ENCODE measurements at places on chromosomes 13 and 19.
A peak's percentile ranks its signal among the peaks of the same experiment; 100 is the strongest.

- DNase-seq, result no peak
Observed at GRCh38 chr19:42284591-42285341, 15.7 kb downstream of the CIC start.

DNA sequence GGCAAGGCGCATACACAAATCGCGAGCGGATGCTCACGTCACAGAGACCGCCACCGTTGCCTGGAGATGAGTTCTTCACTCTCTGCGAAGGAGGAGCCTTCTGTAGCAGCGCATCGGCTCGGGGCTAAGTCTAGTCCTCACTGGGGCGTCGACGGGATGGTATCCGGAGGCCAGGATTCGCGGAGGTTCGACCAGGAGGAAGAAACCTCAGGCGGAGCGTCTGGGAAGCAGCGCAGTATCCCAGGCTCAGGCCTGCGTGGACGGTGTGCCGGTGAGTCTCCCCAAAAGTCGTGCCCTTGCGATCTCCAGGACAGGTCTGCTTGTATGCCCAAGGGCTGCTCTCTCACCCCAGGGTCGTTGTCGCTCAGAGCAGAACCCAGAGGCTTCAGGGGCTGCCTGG, 40.4 kb downstream of the ZNF146 start:
- peak; percentile 7 for DNase-seq

- DNase-seq, result peak; percentile 59
Observed at GRCh38 chr19:15869109-15869555, 28.7 kb downstream of the CYP4F2 start.

GRCh38 chr19:58037927-58038687, 4.3 kb downstream of the ZSCAN1 start:
- DNase-seq, result no peak

DNA sequence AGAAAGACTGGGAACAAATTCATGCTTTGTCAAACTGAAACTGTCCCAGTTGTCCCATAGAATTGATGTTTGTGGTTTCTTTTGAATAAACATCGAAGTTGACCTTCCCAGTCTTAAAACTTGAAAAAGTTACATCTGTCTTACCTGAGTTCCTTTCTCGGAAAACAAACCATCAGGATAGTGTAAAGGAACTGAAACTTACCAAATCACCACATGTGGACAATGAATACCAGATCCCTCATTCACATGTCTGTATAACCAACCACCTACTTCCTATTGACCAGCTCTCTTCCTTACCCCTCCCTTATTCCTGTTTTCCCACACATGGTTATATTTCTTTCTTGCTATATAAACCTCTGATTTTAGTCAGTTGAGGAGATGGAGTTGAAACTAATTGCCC, 791.7 kb upstream of the PCDH20 start:
- DNase-seq, result peak; percentile 44

GRCh38 chr13:102854675-102855074, 8.8 kb downstream of the ERCC5 start:
- no peak for DNase-seq

- DNase-seq, result no peak
Observed at GRCh38 chr13:55816976-55817601, 1323.6 kb upstream of the PRR20A start.

DNA sequence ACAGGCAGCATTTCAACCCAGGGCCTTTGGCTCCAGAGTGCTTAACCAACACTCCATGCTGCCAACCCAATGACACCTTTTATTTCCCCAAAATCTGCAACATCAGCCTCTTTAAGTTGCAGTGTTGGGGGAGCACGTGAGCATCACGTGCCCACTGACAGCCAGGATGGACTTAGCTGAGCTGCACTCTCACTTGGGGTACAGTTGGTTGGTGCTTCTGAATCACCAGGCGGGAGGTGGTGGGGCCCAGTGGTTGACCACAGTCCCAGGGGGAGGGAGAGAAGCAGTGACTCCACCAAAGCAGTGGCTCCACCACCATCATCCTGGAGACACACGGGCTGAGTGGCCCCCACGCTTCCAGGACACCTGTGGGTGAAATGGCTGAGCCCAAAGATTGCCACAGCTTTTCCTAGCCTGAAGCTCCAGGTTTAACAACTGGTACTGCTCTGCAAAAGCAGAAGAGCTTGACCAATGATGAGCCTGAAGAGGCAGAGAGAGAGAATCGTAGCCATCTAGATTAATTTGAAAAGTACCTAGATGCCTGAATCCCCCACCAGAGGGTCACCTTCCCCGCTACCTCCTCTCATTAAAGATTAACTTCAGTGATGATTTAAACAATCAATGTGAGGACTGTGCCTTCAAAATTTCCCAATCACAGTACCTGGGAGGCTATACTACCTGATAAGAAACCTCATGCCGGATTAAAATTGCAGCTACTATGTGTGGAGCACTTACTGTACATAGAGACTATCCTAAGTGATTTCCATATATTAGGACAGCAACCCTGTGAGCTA, 193.8 kb downstream of the FOXO1 start:
- no peak for DNase-seq

DNA sequence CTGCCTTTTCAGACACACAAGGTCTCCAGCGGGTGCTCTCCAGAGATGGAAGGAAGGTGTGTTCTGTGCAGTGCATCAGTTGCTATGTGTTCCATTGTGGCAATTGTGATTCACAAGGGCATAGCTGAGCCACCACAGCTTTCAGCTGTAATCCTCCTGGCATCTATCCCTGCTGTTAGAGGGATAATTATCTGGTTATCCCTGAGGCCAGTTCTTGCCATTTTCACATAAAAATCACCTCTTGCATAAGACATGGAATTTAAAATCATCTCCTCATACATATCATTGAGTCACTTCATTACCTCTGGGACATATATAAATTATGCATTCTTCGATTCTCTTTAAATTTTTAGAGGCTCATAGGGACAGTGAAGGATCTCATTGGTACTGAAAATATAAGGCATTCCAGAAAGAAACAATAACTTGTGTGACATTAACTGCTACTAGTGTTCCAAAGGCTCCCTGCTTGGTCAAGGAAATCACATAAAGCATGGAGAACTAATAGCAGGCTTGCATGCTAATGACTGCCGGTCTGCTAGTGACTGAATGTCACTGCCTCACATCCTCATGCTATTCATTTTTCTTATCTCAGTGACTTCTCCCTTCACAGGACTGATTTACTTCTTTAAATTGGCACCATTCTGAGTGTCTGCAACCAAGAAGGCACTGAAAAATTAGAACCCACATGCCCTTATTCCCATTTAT, 214.0 kb downstream of the ENOX1 start:
- no peak for DNase-seq

DNA sequence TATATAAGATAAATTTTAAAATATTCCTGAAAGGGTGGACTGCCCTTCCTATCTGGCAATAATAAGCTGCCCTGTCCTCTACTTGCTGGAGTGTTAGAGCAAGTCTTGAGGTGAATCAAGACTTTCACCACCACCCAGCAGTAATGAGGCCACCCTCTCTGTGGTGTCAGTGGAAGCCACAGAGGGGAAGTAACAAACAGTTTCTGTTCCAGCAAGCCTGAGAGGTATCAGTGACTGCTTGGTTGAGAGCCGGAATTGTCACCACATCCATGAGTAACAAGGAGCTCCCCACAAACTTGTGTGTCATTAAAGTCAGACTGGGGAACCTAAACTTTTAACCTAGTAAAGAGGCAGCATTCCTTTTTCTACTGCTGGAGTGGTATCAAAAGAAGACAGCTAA, 532.7 kb upstream of the SPRY2 start:
- DNase-seq, result no peak

- DNase-seq, result no peak
Observed at GRCh38 chr13:29270271-29270985, 325.1 kb downstream of the SLC7A1 start.

DNA sequence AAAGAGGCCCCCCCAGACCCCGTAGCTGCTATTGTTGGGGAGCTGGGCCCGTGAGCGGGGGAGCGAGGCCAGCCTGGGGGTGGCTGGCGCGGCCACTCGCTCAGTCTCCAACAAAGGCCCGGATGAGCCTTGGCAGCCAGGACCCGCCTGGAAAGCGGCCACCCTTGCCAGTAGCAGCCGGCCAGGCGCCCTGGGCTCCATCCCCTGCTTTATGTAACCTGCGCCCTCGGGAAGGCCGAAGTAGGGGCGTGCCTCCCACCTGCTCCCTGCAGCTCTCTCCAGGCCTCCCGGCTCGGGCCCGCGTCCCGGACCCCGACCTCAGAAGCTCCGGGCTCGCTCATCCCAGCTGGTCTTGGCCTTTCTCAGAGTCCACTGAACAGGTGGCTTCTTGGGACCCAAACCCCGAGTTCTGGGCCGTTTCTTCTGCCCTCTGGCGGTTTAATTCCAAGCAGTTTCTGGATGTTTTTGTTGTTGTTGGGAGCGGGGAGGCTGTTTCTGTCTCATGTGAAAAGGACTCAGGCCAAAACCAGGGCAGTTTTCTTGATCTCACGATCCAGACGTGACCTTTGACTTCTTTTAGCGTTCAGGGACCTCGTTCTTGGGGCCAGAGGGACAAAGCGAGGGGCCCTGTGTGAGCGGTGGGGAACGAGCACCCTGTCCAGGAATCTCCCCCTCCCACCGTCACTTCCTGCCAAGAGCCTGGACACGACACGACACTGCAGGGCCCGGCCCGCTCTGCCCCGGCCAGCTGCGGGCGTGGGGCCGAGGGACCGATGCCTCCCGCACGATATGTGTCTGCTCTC, 1.2 kb downstream of the CDC34 start:
- peak; percentile 79 for DNase-seq

- DNase-seq, result no peak
Observed at GRCh38 chr19:8611391-8611876, 919 bp upstream of the ADAMTS10 start.

DNA sequence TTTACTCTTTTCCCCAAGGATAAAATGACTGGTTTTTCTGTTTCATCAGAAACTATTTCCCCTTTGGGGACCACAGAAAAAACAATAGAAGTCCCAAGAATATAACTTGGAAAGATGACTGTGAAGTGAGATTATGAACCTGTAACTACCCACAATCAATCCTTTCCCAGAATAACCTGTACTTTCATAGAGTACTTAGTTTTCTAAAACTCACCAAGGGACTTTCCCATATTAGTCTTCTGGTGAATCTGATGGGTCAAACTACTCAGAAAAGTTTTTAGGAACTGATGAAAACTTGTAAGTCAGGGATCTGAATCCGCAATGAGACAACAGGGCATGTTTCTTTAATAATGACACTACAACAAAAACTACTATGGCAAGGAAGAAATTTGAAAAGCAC, 62.6 kb downstream of the STK24 start:
- DNase-seq, result no peak

- DNase-seq, result no peak
Observed at GRCh38 chr19:18684642-18684993, 1.1 kb downstream of the CRTC1 start.

DNA sequence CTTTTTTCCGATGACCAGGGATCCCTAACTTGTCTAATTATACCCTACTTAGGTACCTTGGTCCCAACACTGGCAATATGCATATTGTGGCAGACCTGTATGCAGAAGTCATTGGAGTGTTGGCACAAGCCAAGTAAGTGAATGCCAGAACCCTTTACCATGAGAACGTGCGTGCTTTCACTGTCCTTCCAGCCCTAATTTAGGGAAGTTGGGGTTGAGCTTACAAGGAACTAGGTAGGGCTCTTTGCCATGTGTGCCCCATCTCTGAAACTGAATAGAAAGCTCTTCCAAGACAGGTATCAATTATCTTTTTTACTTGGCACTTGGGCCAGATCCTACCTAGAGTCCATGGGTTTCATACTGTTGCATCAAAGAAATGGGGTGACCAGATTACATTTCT, 93.2 kb downstream of the FRY start:
- no peak for DNase-seq

- no peak for DNase-seq
Observed at GRCh38 chr13:23609414-23609760, 39.2 kb downstream of the TNFRSF19 start.

DNA sequence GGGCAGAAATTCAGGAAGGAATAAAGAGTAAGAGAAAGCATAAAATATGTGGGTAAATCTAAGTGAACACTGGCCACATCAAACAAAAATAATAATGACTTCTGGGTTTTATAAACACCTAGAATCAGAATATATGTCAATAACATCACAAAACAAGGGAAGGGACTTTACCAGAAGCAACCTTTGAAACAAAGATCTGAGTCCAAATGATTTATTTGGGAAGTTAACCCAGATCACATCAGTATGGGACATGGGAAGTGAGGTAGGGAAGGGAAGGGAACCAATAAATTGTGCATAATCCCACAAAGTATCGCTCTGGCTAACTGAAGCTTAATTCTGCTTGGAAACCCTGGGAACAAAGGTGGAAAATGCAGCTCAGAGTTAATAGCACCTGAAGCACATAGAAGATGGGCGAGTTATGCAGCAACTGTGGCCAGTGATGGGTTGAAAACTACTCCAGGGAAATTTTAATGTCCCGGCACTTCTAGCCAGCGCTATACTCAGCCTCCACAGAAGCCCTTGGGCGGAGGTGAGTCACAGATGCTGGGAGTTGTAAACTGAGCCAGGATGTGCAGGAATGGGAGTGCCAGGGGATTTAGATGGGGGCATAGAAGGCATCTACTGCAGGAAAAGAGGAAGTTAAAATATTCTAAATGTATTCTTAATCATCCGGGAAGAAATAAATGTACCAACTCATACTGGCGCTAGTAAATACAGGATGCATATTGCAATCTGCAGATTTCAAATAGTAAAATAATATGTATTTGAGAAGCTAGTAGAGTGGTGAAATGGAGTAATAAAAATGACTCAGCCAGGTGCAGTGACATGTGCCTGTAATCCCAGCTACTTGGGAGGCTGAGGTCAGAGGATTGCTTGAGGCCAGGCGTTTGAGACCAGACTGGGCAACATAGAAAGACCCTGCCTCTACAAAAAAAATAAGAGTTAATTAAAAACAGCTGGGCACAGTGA, 34.2 kb upstream of the CEBPG start:
- no peak for DNase-seq

DNA sequence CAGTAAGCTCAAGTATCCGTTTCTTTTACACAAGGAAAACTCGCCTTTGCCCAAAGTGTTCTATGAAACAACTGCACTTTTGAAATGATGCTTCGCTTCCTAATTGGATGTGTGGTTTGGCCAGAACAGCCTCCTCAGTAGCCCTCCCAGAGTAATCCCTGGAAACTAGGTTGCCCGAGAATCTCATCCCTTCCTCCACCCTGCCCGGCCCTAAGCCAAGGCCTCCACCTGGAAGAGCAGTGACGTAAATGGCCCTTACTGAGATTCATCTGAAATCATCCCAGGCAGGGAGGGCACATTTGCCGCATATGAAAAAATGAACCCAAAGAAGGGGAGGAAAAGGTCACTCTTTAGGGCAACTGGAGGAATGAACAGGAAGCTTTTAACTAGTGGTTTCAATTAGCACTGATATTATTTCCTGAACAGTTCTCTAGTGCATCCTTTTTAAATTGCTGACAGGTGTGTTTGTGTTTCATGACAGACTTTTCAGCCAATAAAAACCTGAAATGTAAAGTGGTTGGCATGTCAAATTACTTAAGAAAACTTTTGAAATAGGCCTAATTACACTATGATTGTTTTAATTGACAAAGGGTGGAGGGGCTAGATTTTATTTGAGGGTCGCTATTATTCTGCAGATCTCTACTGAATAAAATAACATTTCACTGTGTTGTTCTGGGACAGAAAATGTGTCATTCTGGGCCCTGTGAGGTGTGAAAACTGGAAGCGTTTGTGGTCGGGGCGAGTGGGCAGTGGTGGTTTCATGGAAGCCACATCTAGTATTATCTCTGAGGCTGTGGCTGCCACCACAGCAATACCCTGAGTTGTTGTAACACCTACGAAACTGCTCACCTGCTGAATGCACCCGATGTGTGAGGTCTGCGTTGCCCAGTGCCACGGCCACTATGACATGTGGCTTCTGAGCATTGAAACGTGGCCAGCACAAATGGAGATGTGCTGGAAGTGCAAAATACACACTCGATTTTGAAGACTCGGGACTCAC, 112.1 kb downstream of the ZIC5 start:
- peak; percentile 79 for DNase-seq

All from RPMI8226 (cell line).